Muscle of back (tissue), 13 donors: ENCODE measurements at places on chromosomes 4 and X. TPM values are rescaled to one million over a fixed set of nuclear protein-coding genes. Genes with fewer than 3 reads are reported as not detected.

DNA sequence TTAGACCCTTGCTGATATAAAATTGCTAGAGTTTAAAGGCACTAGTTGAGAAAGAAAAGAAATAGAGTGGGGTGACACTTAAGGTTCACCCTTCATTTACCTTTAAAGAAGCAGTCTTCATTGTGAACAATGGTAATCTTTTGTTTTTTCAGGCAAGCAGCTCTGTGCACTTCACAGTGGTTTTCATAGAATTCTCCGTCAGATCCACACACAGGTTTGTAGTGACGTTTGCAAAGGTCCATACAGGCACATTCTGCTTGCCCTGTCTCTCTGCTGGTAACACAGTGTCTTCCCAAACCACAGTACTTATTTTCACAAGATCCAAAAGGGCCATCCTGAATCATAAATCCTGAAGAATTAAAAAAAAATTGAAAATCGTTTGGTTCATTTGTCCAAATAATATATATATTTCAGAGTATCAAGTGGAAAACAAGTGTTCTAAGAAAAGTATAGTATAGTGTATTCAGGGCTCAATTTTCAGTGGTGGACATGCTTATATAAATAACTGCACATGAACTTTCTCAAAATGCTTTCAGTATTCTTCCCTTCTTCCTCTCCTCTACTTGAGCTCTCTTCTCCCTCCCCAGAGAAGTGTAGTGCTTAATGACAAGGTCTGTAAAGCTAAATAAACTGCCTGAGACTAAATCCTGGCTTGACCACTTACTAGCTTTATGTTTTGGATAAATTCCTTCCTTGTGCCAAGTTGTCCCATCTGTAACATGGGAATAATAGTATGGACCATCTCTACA lies 243.3 kb downstream of the FSTL5 start:
- DNase-seq: no peak

- peak; percentile 14 for DNase-seq
Observed at GRCh38 chr4:173821036-173821435, 291.0 kb upstream of the HAND2 start.

DNA sequence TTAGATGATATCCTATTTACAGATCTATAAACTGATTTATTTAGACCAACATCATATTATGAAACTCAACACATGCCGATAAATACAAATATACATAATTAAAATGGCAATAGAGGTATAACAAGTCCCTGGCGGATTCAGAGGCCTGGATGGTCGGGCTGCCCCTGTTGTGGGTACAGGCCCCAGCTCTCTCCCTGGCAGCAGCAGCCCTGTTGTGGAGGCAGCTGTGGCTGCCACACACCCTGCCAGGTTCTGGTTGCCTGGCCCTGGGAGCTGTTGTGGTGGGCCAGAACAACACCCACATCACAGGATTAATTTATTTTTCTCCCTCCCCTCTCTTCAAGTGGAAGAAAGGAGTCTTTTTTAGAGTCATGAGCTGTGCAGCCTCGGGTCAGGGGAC lies 12.1 kb upstream of the TCEAL2 start:
- no peak for DNase-seq

- DNase-seq: peak; percentile 59
Observed at GRCh38 chrX:13721819-13722519, 12.5 kb downstream of the TRAPPC2 start.

DNA sequence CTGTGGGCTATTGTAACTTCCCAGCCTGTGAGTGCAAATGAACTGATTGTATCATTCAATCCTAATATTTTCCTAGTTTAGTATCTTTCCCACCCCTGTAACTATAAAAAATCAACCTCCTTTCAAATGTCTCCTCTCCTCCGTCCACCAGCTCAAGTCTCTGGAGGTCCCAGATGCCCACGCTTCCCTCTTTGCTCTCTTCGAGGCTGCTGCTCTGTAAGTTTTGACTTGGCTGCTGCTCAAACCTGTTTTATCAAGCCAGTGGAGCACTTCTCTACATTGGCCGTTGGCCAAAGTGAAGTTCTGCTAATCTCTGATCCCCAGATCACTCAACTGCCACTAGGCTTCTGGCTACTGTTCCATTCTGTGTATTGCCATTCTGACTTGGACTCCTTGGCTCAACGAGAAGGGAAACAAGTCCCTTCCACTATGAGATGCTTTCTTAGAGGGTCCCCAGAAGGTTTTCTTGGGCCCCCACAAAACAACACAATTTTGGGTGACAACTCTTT lies 60.7 kb upstream of the RAPGEF2 start:
- no peak for DNase-seq

GRCh38 chrX:1483843-1484637 lies 31.3 kb upstream of the ASMTL start:
- DNase-seq: no peak

GRCh38 chr4:178037459-178038214 lies 595.4 kb upstream of the AGA start:
- DNase-seq: no peak

DNA sequence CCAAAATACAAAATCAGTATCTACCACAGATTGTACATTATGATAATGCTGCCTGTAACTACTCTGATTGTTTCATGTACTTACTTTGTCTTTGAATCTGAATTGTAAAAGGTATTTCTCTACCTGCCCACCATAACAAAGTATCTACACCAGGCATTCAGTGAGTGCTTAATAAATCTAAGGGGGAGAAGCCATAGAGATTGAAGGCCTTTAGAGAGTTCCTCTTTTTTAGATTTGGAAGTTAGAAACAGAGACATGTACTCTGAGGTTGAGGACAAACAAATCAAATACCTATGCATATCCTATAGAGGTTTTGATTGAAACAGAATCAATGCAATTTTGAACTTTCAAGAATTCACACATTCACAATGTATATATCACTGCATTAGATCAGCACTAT lies 42.7 kb downstream of the SAT1 start:
- no peak for DNase-seq

- DNase-seq: no peak
Observed at GRCh38 chrX:135625995-135626394, 87.4 kb upstream of the CT45A1 start.

DNA sequence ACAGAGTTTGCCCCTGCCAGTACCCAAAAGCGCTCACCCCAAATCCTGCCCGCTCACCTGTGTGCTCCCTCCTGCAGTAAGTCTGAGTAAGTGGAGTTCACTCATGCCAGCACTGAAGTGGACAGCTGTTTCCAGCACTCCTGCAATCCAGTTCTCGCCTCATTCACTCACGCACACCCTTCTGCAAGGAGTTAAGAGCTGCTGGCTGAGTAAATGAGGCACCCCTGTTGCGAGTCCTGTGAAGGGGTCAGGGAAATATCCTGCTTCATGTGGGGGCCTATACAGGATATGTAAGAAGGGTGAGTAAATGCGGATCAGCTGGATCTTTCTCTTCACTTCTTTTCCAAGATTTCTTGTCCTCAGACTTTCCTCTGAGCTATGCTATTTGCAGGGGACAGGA lies 23.5 kb downstream of the CXCL8 start:
- DNase-seq: no peak

GRIPAP1 gene
- polyA plus RNA-seq: 34.3 TPM

C4orf51 gene
- polyA plus RNA-seq: not detected

PLK4 gene
- polyA plus RNA-seq: 11.3 TPM

CPE gene
- 139 TPM for polyA plus RNA-seq

DLG3 gene
- 5.6 TPM for polyA plus RNA-seq

FAM184B gene
- 2.7 TPM for polyA plus RNA-seq

TBX22 gene
- 0.08 TPM for polyA plus RNA-seq

APELA gene
- polyA plus RNA-seq: 0.20 TPM
